Cerebellar nuclear complex (tissue), 1 donor: ENCODE measurements at places on chromosomes 1 and 21.

- DNase-seq = no peak
Observed at GRCh38 chr21:36639769-36640168, 59.1 kb upstream of the SIM2 start.

GRCh38 chr1:22872981-22873664, 99.5 kb downstream of the LACTBL1 start:
- DNase-seq = no peak

- no peak for DNase-seq
Observed at GRCh38 chr21:42424914-42425541, 21.3 kb downstream of the UBASH3A start.

GRCh38 chr1:1086911-1087341, 12.8 kb upstream of the RNF223 start:
- DNase-seq = no peak

GRCh38 chr1:97844552-97845089, 76.2 kb downstream of the DPYD start:
- DNase-seq = no peak

- DNase-seq = no peak
Observed at GRCh38 chr21:16308269-16308668, 578.5 kb downstream of the USP25 start.

DNA sequence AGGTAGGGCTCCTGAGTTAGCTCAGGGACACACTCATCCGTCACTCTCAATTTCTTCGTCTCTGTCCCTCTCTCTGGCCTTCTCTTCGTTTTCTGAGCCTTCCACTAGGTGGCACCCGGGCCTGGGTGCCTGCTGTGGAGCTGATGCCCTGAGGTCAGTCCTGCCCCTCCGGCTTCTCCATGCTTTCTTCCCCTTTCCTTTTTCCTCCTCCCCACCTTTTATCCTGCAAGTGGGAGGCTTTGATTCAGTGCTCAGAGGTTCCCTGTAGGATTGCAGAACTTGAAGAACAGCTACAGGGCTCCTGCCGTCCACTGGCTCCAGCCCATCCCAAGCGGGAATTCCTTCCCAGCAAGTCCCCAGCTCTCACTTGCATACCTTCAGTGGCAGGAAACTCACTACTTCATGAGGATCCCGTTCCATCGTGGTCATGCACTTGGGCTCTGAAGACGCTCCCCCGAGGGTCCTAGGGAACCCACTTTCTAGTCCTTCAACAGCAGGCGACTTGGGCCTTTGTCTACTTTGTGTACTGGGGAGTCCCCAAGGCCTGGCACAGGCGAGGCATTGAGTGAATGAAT, 45.6 kb downstream of the SRRM1 start:
- DNase-seq = no peak

DNA sequence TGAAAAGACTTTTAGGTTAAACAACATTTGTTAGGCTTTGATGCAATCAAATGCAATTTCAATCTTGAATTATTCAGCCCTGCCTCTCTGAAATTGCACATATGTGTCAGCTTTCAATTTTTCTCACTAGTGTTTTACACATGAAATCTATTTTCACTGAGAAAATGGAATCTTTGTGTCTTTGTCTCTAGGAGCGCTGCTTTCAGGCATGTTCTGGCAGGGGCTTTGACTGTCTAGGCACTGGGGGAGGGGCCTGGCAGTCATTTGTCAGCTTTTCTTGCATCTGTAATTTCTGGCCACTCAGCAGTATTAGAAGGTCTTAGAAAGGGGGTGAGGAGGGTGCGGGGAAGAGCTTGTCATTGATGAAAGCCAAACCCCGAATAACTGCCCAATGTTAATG, 264.4 kb downstream of the PTPRC start:
- no peak for DNase-seq

DNA sequence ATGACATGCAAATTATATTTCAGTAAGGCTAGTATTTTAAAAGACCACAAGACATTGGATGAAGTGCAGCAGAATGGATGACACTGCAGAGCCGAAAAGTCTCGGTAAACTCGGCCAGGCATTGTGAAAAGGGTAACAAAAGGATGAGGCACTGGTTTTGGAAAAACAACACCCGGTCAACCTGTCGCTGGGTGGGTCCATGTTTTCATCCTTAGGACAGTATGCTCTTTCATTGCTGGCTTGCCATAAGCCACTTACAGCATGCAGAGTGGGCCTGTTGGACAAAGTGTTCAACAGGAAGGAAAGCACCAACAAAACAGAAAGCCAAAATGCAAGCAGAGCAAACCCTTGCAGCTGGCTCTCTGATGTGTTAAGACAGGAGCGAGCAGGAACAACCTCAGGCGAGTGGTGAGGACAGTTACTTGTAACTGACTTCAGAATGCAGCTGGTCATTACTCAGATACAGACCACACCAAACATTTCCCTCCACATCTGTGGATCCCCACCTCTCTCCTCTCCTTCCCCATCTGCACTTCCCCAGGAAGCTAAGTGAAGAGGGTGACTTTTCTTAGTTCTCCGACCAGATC, 2.9 kb upstream of the RCAN1 start:
- no peak for DNase-seq

- no peak for DNase-seq
Observed at GRCh38 chr1:156140879-156141707, 12.3 kb upstream of the SEMA4A start.

DNA sequence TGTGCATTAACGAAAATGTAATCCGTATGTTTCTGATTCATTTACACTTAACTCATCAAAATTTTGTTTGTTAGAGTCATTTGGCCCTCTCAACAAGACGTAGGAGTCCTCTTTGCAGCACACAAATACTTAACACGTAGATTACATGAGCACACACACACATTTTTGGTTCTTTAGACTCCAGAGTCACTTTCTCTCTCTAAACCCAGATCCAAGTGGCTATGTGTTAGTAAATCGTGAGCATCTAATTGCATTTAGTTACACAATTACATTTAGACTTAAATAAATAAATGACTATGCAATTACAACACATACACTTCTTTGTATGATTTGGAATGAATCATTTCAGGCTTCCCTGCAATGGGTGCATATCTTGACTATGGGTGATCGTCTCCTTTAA, 109.0 kb upstream of the GREM2 start:
- no peak for DNase-seq
